GM12864 (cell line): ENCODE measurements at places on chromosomes 12 and 14.

- no peak for DNase-seq
Measured at GRCh38 chr14:23910101-23910875, 43.3 kb upstream of the DHRS4 start.

GRCh38 chr12:113184098-113184899 is 979 bp downstream of the DDX54 start:
- DNase-seq, result no peak

DNA sequence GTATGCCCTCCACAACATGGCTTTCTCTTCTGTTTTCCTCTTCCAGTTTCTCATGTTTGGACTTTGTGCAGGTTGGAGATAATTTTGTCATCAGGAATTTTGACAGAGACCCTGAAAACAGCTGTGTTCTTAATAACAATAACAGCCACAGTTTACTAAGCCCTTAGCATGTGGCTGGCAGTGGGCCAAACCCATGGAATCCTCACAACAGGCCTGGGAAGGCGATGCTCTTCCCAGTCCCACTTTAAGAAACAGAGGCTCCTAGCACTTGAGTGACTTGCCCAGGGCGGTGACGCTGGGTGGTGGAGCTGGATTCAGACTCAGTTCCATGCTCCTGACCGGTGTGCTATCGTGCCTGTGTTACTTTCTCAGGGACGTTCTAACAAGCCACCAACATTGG is 20.1 kb upstream of the PLEKHG3 start:
- no peak for DNase-seq

- DNase-seq, result no peak
Measured at GRCh38 chr12:37720846-37721245, 595.7 kb upstream of the ALG10B start.

DNA sequence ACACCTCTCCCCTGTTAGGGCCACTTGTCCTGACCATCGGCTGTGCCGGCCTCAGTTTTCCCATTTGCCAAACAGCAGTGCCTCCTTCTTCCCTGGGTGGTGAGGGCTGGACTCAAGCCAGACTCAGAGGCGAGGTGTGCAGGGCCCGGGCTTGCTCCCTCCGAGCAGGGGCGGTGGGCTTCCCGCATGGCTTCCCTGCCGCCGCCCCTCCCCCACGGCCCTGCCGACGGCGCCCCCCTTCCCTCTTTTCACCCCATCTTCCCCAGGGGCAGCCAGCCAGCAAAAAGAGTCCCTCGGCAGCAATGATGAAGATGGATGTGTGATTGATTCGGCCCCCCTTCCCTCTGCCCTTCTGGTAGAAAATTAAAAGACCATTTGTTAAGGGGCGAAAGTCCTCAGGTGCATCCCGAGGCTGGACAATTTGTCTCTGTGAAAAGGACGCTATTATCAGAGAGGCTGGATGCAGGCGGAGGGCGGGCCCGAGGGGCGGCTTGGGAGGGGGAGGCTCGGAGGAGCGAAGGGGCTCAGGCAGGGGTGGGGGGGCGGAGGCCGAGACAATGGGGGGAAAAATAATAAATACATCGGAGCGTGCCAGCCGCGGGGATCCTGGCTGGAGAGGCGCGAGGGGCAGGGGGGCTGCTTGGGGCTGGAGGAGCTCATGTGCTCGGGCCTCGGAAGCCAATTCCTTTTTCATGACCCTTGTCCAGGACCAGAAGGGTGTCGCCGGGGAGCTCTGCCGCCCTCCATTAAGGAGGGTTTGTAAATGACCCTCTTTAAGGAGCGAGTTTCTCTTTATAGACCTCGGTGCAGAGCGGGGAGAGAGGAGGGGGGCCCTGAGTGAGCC is 48.0 kb upstream of the LHX5 start:
- no peak for DNase-seq

GRCh38 chr12:44052554-44052953 is 216.7 kb downstream of the TMEM117 start:
- no peak for DNase-seq

DNA sequence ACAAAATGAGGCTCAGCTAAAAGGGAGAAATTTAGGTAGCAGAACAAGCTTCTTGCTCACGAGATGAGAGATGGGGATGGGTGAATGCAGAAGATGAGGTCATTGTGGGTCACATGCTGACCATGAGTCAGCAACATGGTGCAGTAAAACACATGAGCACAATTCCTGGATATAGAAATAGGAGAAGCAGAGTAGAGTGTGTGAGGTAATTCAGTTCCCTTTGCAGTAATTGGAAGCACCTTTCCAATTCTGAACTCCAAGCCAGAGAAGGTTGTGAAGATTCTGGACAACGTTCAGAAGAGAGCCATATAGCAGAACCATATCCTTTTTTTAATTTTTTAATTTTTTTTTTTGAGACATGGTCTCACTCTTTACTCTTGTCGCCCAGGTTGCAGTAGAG is 62.0 kb upstream of the LMNTD1 start:
- no peak for DNase-seq

DNA sequence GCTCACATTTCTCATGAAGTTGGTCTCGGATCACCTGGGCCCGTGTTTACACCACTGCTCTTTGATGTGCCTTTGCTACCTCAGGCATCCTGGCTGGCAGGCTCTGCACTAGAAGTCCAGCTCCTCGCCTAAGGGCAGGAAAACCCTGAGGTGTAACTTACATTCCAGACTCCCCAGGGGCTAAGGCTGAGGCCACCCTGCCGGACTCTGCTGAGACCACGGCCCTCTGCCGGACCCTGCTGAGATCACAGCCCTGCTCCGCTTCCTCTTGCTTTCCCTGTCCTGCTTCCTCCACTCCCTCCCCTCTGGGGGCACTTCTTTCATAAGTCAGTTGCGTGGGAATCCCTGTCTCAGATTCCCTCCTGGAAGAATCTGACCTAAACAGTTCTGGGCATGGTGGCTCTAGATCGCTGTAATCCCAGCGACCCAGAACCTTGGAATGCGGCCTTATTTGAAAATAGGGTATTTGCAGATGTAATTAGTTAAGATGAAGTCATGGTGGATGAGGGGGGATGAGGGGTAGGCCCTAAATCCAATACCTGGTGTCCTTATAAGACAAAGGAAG is 17.2 kb downstream of the RILPL1 start:
- DNase-seq, result no peak

DNA sequence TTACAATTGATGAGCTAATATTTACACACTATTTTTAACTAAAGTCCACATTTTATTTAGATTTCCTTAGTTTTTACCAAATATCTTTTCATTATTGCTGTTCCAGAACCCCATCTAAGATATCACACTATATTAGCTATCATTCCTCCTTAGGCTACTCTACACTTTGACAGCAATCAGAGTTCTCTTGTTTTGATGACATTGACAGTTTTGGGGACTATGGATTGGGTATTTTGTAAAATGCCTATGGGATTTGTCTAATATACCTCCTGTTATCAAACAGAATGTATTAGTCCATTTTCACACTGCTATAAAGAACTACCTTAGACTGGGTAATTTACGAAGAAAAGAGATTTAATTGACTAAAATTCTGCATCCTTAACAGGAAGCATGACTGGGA is 489.1 kb downstream of the FOXG1 start:
- DNase-seq, result no peak

DNA sequence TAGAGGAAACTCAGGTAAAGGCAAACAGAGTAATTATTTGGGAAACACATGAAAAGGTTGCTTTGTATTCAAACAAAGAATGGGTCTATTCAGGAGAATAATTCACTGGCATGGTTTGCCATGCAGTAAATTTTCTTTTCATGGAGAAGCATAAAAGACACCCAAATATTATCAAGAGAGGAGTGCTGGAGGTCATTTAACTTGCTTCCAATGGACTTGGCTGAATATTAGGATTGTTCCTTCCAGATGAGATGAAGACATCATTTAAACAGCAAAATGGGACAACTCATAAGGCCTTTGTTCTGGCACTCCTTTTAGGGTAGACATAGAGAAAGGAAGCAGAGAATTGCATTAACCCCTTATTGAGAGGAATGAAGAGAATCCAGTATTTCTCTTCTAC is 38.7 kb downstream of the WIF1 start:
- DNase-seq, result no peak

DNA sequence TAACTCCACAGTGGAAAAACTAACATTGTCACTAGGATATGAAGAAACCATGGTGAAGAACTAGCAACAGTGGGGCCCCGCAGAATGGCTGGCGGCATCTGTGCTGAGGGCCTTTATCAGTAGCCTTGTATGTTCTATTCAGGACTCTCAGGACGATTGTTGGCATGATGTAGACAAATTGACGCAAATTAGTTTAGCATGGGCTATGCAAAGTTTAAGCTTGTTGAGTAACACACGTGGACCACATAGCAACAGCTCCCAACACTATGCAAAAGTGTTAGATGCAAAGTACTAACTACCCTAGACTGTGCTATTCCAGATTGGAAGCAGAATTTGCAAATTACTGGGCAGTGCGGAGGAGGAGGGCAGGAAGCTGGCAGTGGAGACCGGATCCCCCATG is 38.2 kb upstream of the TMEM263 start:
- DNase-seq, result no peak

DNA sequence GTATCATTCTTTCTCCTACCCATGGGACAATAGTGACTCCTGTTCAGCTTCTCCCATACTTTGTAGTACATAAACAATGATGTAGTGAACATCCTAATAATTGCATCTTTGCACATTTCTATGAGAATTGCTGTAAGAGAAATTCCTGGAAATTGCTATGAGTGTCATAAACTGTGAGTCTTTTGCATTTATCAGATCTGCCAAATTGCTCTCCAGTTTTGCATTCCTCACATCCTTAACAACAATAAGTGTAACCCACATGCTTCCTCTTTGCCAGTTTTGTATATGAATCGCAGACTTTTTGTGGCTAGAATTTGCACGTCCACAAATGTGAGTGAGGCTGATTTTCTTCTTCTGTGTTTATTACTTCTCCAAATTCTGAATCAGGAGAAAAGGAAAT is 124.0 kb upstream of the TBX5 start:
- no peak for DNase-seq

GRCh38 chr12:2051700-2052621 is 826 bp upstream of the CACNA1C start:
- DNase-seq, result no peak

- no peak for DNase-seq
Measured at GRCh38 chr14:36208690-36209278, 32.3 kb upstream of the PTCSC3 start.

- DNase-seq, result no peak
Measured at GRCh38 chr14:94936401-94936892, 166.5 kb upstream of the GSC start.

- DNase-seq, result no peak
Measured at GRCh38 chr14:56686416-56686815, 106.8 kb downstream of the TMEM260 start.

DNA sequence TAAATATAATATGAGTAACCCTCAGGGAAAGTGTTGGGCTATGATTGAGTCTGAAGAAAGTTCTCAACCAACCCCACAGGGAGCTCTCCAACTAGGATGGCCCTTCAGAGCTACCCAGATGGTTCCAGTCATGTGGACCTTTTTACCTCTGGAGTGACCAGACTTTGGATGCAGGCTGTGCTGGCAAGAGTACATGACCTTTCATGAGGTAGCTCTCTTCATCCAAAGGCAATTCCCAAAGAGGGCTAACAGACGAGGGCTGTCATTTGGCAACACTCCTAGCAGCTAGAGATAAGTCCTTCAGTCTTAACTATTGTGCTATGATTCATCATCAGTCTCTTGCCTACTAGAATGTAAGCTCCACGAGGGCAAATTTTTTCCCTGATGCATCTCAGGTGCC is 75.4 kb downstream of the DUSP6 start:
- no peak for DNase-seq

DNA sequence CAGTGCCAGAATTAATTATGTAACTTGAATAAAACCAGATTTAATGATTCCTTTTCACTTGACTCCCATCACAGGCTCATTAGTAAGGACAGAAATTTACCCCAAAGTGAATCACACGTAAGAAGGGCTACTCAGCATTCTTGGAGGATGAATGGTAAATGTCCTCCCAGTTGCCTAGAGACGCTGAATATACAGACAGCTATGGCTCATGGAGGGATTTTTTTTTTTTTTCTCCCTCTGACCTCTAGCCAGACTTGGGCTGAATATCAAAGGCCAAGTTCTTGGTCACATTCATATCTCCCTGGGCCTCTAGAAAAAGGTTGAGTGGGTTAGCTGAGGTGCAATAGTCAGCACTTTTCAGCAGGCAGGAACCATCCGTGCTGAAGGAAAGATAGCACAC is 77.5 kb downstream of the PHLDA1 start:
- DNase-seq, result no peak

DNA sequence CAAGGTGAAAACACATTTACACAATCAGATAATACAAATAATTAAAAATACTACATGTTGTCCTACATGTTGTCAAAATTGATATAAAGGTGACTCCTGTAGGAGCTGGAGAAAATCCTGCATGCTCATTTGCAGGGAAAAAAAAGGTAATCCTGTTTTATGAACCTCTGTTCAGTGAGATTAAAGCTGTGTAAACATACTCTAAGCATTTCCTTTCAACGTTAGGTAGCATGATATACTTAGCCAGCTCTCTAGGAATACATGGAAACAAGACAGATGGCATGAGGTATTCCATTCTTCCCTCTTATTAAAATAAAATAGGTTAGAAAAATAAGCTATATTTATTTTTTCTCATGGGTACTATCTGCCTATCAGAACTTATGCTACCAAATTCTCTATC is 635.7 kb upstream of the FLRT2 start:
- no peak for DNase-seq

DNA sequence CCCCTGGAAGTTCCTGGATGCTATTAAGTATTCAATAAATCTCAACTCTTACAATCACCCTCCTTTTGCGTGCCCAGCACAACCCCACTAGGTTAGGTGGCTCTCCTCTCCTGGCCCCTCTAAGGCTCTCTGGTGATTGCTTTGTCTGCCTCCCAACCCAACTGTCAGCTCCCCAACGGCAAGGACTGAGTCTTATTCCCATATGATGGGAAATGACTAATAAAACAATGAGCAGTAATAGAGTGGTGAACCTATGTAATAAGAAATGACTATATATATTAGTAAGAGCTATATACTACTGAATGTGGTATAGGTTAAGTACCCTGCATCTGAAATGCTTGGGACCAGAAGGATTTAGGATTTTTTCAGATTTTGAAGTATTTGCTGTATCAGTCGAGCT is 8.1 kb downstream of the APPL2 start:
- DNase-seq, result no peak

DNA sequence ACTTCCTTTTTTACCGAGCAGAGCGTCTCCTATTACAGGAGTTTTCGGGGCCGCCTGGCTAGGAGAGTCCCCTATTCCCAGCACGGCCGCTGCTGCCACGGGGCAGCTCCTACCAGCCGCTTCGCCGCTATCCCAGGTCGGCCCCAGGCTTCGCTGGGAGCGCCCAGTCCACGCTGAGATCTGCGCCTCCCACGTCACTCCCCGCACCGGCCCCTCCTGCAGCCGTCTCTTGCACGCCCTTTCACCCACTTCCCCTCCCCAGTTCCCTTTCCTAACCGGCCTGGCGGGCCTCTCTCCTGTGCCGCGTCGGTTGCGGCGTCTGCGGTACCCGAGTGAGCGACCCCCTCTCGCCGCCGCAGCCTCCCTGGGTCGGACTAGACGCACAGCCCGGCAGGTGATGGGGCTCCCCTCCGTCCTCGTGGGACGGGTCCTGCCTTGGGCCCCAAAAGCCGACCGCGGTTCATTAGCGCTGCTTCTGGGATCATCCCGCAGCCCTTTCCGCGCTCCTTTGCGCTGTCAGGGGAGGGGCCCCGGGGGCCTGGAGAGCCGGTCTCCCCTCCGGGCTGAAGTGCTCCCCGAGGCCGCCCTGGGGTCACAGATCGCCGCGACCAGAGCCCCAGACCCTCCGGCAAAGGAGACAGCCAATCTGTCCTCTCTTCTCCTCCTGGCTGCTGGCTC is 1318.4 kb downstream of the TMEM121 start:
- no peak for DNase-seq
